ENCODE measurements at places on chromosomes 1 and 21.

GRCh38 chr1:113913887-113914664 is 8.9 kb downstream of the DCLRE1B start:
- no peak for DNase-seq

DNA sequence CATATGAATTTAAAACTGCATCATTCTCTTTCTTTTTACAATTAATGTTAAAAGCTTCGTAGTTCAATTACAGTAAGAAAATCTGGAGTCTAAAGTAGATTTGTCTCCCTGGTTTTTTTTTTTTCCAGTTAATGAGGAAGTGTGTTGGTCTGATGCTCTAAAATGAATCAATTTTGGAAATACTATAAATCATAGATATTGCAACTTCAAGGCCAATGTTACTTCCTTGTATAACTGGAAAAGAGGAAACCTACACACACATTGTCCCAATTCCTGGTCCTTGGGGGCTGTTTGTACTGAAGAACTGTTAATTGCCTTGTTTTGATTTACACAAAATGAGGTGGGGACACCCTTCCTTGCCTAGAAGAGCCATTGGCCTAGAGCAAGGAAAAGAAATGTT is 107.2 kb downstream of the RGS2 start:
- no peak for DNase-seq

- no peak for DNase-seq
Measured at GRCh38 chr1:234647758-234648157, 37.8 kb upstream of the IRF2BP2 start.

- no peak for DNase-seq
Measured at GRCh38 chr1:227929751-227930472, 17.8 kb downstream of the WNT9A start.

DNA sequence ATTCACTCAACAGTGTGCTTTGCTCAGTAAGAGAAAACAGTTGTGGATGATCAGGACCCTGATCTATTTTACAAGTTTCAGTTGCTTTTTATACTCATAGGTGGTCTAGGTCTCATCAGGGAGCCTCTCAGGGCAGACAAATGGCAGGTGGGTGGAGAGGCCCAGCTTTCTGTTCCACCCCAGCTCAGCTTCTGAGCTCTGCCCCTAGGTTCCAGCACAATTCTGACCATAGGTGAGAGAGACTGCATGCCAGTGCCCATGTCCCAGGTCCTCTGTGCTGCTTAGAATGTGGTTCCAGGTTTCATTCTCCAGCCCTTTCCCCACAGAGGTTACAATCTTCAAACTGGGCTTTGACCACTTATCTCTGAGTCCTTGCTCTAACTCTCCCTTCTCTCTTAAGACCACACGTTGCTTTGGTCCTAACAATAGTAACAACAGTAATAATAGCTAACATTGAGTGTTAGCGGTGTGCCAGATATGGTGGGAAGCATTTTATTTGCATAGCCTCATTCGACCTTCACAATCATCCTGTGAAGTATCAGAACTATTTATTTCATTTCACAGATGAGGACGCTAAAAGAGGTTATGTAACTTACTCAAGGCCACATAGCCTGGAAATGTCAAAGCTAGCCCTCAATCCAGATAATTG is 19.6 kb upstream of the DUSP10 start:
- DNase-seq, result no peak

DNA sequence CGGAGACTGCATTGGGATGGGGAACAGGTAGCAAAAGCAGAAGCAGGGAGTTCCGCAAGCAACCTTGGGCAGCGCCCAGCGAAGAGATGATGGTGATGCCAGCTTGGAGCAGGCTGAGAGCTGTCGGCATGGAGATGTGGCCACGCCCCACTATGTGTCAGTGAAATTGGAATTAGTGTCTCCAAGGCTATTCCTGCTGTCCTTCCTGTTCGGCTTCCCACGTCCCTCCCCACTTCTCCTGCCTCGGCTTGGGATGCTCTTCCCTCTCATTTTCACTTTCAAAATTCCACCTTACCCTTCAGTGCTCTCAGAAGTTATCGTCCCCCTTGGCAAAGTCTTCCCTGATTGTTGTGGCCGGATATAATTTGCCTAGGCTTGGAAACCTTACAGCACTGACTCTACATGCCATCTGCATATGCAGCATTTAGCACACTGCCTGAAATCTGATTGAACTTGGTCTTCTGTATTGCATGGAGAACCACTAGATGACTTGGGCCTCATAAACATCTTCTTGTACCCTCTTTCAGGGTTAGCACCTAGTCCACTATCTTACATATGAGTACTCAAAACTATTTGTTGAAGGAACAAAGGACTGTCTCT is 270.7 kb upstream of the RUNX1 start:
- no peak for DNase-seq

DNA sequence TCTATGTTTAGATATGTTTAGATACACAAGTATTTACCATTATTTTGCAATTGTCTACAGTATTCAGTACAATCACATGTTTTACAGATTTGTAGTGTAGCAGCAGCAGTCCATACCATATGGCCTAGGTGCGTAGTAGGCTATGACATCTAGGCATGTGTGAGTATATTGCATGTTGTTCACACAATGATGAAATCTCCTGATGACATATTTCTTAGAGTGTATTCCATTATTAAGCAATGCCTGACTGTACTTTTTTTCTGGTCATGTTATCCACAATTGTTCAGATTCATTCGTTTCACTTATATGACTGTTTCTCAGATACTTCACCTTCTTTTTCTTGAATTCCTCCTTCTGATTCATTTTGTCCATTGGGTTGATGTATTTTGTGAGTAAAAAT is 9.9 kb upstream of the BACE2 start:
- DNase-seq, result no peak
